ENCODE measurements at places on chromosomes 2 and 18.

- no peak for DNase-seq
These were observed 75.3 kb downstream of the CCDC148 start for GRCh38 chr2:158381205-158381604.

- DNase-seq: no peak
These were observed 25.6 kb downstream of the AP1S3 start for GRCh38 chr2:223811757-223812156.

DNA sequence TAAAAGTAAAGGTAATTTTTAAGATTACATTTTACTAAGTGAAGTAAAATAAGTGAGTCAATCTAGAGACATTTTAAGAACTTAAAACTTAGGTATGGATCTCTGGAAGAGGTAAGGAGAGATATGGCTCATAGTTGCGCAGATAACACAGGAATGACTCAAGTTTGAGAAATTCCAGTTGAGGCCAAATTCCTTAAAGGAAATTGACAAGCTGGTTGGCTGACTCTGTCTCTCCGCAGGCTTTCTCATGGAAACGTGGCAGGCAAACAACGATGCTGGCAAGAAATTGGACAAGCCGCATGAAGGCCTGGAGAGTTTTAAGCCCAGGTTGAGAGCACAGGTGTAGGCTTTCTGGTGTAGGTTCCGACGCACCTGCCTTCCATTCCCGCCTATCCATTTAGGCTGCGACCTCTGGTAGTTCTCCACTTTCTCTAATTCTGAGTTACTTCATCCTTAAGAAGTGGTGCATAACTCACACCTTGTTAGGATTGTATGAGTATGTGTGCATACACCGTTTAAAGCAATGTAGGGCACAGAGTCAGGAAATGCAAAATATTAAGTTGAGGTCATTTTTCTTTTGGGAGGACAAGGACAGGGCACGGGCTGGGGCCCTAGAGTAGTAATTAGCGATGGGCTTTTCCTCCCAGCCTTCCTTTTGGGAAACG is 589 bp upstream of the DAW1 start:
- DNase-seq: no peak

DNA sequence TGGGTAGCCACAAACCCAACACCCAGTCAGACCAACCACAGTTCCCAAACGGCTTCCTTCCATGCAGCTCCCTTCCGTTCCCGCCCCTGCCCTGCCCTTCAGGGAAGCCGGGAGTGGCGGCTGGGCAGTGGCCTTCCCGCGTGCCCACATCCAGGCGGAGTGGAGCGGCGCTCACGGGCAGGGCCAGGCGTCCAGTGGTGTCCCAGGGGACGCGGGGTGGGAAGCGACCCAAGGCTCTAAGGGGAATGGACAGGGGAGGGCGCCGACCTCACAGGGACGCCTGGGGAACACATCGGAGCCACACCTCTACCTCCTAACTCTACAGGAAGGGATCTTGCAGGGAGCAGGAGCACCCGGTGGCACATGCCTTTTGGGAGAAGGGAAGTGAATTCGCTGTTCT is 225.9 kb upstream of the MGAT5 start:
- no peak for DNase-seq

DNA sequence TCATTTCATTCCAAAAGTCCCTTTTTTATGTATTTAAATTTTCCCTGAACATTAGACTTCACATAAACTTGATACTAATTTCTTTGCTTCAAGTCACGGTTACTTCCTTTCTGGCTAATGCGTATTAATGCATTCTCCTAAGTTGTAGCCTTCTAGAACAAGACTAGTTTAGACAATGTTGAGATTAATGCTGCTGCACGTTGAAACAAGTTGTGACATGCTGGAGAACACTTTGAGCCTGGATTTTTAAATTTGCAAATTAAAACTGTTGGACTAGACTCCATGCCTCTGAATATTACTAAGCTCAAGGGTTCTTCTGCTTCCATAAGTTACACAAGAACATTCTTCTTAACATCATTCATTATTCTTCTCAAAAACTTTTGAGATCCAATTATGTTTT is 29.1 kb downstream of the ID2 start:
- DNase-seq: no peak

GRCh38 chr2:238761868-238762267 is 86.0 kb upstream of the TWIST2 start:
- no peak for DNase-seq

- DNase-seq: no peak
These were observed 120.6 kb upstream of the CTDP1 start for GRCh38 chr18:79558933-79559416.

DNA sequence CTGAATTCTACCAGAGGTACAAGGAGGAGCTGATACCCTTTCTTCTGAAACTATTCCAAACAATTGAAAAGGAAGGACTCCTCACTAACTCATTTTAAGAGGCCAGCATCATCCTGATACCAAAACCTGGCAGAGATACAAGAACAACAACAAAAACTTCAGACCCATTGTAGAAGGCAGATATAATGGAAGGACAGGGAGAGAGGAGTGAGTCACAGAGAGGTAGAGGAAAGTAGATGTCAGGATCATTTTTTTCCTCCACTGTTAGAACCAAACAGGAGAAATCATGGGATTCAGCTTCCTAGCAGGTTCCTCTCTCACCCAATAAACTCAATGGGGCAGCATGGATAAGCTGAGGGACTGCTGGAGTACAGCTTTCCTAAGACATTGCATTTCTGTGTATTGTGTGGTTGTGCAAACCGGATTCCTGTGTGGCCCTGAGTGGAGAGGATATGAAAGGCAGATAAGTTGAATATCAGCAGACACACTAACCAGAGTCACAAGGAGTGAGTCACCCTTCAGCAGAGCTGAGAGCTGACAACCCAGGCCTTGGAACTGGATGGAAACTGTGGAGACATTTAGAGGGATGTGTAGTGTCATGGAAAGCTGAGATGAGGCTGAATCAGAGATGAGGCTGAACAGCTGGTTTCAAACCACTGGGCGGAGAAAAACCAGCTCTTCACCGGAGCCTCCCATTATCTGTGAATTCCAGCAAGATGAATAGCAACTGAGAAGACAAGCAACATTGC is 60.9 kb upstream of the MMADHC start:
- DNase-seq: no peak

DNA sequence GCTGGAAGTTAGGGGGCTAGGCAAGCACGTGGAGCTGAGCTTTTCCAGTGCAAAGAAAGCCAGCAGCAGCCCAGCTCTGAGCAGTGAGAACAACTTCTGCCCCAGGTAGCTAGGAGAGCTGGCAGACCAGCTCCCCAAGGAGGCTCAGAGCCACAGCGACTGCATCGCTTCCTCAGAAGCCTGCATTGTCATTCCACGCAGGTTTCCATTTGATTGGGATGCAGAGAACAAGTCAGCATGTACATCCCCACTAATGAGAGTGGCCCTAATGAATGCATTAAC is 45.1 kb downstream of the C1QL2 start:
- DNase-seq: no peak

DNA sequence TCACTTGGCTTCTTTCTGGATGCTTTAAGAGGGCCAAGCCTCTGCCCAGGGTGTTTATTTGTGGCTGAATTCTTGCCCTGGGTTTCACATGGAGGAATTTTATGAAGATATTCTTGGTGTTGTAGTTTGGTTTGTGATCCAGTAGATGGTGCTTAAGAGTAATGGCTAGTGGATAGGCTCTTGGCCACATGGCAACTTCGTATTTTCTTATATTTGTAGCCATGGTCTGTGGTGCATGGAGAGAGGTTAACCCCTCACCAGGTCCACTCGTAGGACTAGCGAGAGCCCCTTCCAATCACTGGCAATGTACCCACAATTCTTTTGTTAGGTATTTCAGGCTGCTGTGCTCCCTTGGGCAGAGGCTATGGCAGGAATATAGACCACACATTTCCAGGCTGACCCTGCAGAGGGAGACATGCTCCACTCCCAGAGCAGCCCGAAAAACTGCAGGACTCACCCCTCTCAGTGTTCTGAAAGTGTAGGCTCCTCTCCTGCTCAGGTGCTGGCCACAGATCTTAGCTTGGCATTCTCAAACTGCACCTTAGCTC is 582.1 kb upstream of the SETBP1 start:
- no peak for DNase-seq

GRCh38 chr18:37460604-37461003 is 105.0 kb downstream of the CELF4 start:
- DNase-seq: no peak

DNA sequence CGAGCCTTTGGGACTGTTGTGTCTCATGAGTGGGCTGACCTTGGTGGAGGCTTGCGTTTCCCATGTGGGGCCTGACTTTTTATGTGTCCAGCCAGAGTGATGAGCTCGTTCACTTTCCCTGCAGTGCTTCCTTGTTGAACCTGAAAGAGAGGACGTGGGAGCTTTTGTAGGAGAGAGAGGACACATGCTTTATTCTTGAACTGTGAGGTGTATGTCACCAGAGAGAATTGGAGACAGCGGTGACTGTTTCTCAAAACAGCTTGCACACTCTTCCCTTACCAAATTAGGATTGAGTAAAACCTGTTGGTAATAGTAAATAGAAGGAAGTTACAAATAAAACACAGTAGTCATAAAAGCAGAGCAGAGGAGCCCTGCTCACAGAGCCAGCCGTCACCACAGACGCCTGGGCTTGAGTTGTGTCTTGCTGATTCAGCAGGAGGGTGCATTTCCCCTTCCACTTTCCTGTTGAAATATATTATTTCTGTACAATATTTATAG is 60.7 kb downstream of the INPP4A start:
- DNase-seq: no peak

- DNase-seq: no peak
These were observed 496.9 kb upstream of the VRK2 start for GRCh38 chr2:57549642-57550102.

DNA sequence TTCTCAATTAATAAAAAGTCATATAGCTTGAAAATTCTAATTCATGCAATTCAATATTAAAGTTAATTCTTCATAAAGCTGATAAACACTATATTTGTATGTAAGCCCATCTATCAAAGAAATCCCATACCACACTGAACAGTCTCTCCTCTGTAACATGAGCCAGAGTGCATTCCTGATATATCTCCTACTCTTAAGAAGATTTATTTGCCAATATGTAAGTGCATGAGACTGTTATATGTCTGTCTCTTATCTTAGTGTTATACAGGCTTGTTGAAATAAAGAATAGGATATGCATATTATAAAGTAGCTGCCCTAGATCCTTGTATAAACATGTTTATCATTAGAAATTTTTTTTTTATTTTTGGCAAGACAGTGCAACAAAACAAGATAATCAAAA is 40.4 kb upstream of the TTC32 start:
- no peak for DNase-seq

- no peak for DNase-seq
These were observed 14.3 kb downstream of the KCNK3 start for GRCh38 chr2:26706616-26707473.

GRCh38 chr18:3867236-3867635 is 417.3 kb downstream of the TGIF1 start:
- DNase-seq: no peak

GRCh38 chr18:21741312-21741561 is 645 bp downstream of the MIB1 start:
- DNase-seq: no peak

- no peak for DNase-seq
These were observed 484 bp upstream of the DARS1 start for GRCh38 chr2:135985826-135986393.

GRCh38 chr2:98532756-98533155 is 75.6 kb downstream of the COA5 start:
- no peak for DNase-seq

- DNase-seq: no peak
These were observed 14.3 kb upstream of the PIEZO2 start for GRCh38 chr18:11163665-11164064.

GRCh38 chr2:138827426-138828054 is 47.4 kb upstream of the NXPH2 start:
- DNase-seq: no peak

DNA sequence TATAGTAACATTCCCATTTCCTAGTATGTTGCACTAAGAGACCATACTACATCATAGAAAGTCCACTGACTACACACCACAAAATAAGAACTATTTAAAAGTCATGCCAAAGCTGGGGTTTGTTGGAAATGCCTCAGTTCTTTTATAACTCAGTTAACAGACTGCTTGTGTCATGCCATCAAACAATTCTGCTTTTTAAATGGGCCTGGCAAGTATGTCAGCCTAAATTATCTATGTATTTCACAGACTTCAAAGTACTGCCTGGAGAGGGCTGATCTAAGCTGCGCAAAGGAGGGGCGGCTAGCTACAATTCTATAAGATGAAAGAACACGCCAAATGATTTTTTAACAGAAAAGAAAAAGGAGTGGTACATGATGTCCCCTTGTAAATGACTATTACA is 49.6 kb downstream of the FARSB start:
- no peak for DNase-seq

- no peak for DNase-seq
These were observed 71.4 kb upstream of the LYPD6B start for GRCh38 chr2:148967056-148967455.

DNA sequence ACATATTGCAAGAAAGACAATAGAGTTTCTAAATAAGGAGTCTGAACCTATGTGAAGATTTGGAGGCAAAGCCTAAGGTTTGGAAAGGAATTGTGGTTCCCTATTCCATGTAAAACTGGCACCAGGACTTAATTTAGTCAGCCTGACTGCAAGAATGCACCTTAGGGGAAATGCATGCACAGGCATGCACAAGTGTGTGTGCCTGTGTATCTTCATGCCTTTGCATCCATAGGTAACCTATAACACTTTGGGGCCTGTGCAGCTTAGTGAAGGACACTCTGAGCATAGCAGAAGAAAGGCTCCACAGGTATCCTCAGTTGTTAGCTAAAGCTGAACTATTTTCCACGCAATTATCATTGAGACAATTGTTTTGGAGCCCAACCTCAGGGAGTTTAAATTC is 73.4 kb downstream of the RPRM start:
- no peak for DNase-seq

Data from thoracic aorta (tissue), 2 donors.